ENCODE measurements at places on chromosomes 7 and 10.

DNA sequence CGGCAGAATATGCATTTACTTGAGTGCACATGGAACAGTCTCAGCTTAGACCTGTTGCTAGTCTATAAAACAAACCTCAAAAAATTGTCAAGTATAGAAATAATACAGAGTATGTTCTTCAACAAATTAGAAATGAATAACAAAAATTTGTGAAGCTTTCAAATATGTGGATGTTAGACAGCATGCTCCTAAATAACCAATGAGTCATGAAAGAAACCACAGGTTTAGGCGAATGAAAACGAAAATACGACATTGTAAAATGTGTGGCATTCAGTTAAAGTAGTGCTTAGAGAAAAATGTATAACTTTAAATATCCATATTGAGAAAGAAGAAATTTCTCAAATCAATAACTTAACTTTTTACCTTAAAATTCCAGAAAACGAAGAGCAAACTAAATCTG, 760.0 kb upstream of the SORCS1 start:
- no peak for DNase-seq

DNA sequence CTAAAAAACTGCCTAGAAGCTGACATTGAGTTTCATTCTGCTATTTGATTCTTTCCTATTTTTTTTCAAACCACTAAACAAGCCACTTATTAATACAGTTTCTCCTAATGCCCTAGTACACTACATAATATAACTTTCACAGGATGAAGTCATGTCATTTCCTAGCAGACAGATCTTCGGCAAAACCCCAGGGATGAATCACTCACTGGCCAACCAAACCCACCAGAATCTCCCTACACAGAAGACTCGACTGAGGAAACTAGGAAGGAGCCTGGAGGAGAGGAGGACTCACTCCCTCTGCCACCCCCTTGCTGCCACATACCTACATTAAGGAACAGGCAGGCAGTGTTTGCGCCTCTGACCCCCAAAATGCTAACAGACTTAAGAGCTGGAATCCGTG, 33.4 kb downstream of the XPNPEP1 start:
- no peak for DNase-seq

DNA sequence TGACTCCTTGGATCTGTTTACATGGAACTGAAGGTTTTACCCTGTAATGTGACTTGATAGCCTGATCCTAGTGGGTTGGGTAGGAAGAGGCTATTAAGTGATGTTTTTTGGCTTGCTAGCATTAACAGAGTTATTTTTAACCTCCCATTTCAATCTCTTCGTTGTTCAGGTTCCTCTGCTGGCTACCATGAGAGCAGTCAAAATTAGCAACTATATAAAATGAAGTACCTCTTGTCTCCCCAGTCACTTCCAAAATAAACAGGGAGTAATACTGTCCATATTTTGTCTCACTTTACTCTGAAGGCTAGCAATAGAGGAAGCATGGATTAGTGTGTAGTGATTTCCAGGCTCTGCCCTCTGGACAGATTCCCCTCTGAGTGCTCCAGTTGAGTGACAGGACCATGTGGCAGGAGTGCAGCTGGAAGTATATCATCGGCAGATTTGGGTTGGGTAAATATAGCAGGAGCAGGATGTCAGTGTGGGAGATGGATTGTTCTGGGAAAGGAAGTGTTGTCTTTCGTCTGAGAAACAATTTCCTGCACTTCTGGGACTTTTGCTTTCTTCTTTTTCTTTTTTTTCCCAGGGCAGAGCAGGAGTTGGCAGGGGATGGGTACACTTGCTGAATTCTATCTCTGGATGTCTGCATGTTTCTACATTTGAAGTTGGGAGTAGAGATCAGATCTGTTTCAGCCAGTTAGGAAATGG, 35.2 kb downstream of the GBF1 start:
- DNase-seq: no peak

DNA sequence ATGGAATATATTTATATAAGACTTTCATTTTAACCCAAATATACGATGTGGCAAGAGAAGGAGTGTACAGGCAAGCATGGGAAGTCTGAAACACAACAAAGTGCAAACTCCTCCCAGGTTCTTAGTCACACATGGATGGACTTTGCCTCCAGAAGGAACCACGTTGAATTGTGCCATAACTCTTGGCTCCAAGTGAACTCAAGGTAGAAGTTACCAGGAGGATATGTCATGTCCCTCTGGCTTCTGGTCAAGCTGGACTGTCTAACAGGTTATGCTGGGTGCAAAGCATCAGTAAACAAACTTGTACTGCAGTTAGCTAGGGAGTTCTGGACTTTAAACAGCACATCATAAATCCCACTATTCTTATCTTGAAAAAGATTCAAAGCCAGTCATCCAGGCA, 328.3 kb upstream of the TEX47 start:
- DNase-seq: no peak

GRCh38 chr10:104835422-104835821, 194.3 kb downstream of the SORCS3 start:
- no peak for DNase-seq

GRCh38 chr7:29587195-29587808, 23.7 kb downstream of the PRR15 start:
- DNase-seq: no peak

GRCh38 chr7:134856091-134856490, 76.7 kb downstream of the CALD1 start:
- DNase-seq: no peak

DNA sequence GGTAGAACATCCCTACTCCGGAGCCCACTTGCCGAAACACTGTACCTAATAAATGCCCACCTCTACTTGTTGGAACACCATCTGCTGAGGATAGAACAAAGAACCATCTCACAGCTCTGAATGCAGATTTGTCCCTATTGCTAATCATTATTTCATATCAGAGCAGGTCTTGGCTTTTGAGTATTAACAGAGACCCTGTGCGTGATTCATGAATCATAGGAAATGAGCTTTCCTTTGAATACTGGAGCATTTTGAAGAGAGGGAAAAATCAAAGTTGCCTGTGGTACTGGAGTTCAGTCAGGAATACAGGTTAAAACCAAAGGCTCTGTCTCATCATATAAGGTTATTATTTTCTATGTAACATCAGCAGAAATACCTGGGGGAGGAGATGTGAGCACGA, 1132.3 kb downstream of the XPNPEP1 start:
- DNase-seq: no peak

DNA sequence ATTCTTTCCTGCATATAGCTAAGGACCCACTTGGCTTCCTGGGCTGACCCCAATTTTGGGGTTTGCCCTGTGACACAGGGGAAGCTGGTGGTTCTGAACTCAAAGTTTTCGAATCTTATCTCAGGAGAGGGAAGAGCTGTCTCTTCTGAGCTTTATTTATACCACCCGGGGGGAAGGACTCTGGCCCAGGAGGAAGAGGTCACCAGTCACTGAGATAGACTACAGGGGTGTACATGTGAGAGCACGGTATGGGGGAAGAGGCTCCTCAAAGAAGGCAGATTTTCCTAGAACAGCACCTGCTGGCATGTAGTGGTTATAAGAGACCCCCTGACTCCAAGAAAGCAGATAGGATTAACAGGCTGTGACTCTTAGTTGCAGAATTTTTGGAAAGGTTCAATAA, 101.8 kb upstream of the ELMO1 start:
- no peak for DNase-seq

GRCh38 chr10:94375374-94375773, 12.6 kb upstream of the NOC3L start:
- no peak for DNase-seq

- DNase-seq: no peak
Observed at GRCh38 chr7:67771846-67772605, 775.4 kb downstream of the TYW1 start.

DNA sequence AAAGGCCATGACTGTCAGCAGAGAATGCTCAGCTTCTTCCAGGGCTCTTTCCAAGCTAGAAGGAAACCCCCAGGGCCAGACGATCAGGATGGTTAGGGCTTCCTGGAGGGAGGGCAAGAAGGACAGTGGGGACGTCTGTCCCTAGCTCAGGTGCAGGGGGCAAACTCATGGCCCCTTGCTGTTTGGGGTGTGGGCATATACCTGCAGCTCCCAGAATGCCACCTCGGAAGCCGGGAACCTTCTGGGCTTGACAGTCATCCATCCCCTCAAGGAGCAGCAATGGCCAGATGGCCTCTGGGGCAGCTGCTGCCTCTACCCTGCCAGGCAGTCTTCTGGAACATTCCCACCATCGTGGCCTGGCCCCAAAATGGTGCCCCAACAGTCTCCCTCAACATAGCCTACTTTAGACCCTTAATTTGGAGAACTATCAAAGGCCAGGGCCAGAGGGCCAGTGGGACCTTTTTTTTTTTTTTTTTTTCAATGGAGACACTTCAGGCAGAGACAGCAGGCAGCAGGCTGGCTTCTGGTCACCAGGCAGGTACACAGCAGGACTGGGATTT, 40.2 kb upstream of the ZMIZ1 start:
- DNase-seq: no peak

- DNase-seq: no peak
Observed at GRCh38 chr10:121317374-121317773, 280.9 kb downstream of the FGFR2 start.

DNA sequence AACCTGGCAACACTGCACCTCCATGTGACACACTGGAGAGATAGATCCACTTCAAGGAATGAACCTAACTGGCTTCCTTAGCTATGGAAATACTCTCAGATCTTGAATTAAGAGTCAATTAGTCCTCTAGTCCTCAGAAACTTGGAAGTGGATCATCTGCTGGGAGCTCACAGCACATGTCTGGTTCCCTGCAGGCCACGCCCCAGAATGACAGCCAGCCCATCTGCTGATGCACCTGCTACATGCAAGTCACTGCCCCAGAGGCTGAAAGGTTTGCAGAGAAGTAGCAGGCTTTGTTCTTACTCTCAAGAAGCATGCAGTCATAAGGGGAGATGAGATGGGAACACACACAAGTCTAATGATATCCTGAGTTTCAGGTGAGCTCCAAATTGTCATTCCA, 275.9 kb downstream of the SKAP2 start:
- DNase-seq: no peak

GRCh38 chr7:49563693-49564378, 209.6 kb upstream of the VWC2 start:
- DNase-seq: no peak

GRCh38 chr7:31550432-31550831, 36.5 kb downstream of the ITPRID1 start:
- DNase-seq: no peak

- DNase-seq: no peak
Observed at GRCh38 chr10:3813986-3814837, 29.2 kb upstream of the KLF6 start.

- no peak for DNase-seq
Observed at GRCh38 chr10:116017405-116017804, 255.6 kb downstream of the GFRA1 start.

- no peak for DNase-seq
Observed at GRCh38 chr10:86085686-86086085, 280.9 kb downstream of the GRID1 start.

DNA sequence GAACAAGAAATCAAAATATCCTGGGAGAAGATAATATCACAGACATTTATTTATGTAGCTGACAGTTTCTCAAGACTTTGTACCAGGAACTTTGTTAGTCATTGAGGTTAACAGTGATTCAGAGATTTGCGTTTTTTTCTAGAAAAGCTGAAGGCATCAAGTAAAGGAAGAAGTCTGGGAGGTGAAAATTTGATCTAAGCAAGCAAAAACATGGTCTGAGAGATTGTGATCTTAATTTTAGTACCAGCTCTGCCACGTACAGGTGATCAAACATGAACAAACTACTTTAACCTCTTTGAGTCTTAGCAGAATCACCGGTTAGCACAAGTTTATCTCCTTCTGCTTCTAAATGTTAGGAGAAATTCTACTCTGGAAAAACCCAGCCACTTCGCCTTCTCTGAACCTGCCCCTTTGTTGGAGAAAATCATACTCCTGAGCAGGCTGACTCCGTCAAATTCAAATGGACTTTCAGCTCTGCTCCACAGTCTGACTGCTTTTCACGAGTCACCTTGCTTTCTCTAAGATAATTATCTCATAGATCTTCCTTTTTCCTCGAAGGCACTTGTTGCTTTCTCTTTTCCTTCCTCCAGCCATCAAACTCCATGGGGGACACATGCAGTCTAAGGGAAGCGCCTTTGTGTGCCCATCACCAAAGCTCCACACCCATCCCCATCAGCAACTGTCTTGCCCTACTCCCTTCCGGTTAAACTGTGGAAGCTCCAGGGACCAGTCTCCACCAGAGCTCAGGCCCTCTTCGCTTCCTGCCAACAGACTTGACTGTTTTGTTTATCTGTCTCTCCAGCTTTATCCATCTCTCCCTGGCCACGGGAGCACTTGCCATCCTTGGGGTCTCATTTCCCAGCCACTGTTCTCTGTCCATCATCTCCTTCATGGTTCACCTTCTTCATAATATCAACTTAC, 86.3 kb downstream of the PRKCQ start:
- DNase-seq: no peak

GRCh38 chr7:139909379-139910050, 80.5 kb downstream of the TBXAS1 start:
- DNase-seq: no peak

GRCh38 chr10:77207828-77208185, 429.8 kb downstream of the KCNMA1 start:
- DNase-seq: no peak

GRCh38 chr7:112080441-112080840, 125.8 kb downstream of the DOCK4 start:
- DNase-seq: no peak

DNA sequence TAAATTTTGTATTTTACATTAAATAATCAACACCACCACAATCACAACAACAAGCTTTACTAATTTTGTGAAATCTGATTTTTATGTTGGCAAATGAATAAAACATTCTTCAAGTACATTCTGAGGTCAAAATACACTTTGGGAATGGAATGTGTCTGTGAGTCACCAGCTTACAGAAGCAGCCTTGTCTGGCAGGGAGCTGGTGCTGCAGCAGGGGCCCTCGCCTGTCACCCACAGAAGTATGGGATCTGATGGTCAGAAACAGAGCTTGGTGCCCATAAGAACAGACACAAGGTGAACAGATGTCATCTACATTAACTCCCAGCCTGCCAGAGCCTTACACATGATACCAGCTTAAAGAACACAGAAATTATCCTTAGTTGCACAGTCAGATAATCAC, 496.9 kb downstream of the CCSER2 start:
- no peak for DNase-seq

- no peak for DNase-seq
Observed at GRCh38 chr10:132693676-132694075, 92.3 kb downstream of the NKX6-2 start.

DNA sequence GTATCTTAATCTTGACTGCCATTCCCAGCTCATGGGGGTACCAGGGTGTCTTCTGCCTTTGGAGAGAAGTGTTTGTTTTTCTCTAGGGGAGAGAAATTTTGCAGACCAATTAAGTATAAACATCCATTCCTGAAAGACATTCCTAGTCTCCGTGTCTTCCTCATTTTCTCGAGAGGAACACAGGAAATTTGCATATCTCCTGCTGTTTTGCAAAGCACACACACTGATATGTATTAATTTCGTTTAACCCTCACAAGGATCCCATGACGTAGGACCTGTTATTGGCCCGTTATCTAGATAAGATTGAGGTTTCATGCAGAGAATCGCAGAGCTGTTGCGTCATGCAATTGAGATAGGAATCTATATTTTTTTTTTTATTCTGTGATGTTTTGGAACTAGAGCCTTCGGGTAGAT, 944 bp downstream of the RHBDD2 start:
- DNase-seq: no peak

All from stimulated activated CD4-positive, alpha-beta T cell treated with anti-CD3 and anti-CD28 coated beads, Interleukin-2, amount 100 ng/mL, for 48 hours (primary cell).